ENCODE measurements at places on chromosomes 11 and 22. TPM values are rescaled to one million over a fixed set of nuclear protein-coding genes. Genes with fewer than 3 reads are reported as not detected.

The KCNK4 gene
- not detected for total RNA-seq

The CDC42EP2 gene
- total RNA-seq, result 21.2 TPM

The CARNS1 gene
- total RNA-seq, result 6.1 TPM

DNA sequence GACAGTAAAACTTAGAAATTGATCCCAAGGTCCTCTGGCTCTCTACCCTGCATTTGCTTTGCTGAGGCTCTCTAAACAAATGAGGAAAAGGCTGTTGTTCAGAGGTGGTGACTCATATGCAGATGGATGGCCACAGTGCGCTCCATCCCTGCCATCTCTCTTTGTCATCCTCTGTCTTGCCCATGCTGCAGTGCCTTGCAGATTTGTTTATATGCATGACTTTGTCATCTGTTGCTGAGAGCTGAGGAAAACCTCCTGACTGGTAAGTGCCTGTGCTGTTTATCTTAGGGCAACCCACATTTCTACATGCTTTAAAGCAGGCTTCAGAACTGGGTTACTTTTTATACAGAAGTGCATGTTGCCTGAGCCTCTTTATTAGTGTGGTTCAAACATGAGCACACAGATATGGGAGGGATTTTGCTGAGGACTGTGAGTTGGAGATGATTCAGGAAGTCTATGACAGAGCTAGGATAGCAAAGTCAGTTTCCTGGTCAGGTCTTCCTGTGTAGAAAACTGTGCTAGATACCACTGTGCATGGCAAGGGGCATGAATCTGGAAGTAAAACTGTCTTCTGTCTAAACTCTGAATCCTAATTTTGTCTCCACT is 57.4 kb downstream of the JAM3 start:
- DNase-seq, result no peak

GRCh38 chr11:85889676-85890579 is 34.7 kb downstream of the CCDC83 start:
- DNase-seq, result no peak

DNA sequence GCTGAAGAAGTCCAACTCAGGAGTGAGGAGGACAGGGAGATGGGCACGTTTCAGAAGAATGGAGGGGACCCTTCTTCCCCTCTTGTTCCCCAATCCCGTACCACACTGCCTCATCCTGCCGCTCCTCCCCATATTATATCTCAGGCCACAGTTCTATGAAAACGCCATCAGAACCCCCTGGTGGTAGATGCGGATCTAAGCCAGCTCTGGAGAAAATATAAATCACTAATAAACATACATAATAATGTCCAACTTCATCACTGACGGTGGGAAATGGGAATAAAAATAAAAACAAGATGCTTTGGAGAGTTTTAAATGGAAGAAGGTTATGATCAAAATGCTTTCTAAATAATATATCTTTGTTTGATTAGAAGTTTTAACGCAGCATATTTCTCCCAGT is 400.3 kb downstream of the CADM1 start:
- no peak for DNase-seq

DNA sequence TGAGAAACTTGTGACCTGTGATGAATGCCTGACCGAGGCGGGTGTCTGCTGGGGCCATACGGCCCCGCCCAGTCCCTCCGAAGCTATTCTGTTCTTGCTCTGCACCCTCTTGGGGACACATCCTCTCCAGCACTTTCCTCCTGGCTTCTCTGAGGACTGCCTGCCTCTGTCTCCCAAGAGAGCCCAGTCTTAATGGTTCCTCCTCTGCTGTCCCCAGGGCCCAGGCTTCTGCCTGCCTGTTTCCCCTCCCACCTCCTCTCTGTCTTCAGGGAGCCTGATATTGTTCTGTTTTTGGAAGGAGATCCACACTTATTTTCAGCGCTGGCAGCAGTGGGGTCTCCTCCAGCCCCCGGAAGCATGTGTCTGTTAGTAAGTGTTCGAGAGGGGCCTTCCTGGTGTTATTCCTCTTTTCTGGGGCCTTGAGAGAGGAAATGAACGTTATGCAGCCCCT is 18.7 kb downstream of the SYNGR1 start:
- peak; percentile 50 for DNase-seq

- DNase-seq, result no peak
Measured at GRCh38 chr11:92269021-92269420, 44.4 kb downstream of the FAT3 start.

DNA sequence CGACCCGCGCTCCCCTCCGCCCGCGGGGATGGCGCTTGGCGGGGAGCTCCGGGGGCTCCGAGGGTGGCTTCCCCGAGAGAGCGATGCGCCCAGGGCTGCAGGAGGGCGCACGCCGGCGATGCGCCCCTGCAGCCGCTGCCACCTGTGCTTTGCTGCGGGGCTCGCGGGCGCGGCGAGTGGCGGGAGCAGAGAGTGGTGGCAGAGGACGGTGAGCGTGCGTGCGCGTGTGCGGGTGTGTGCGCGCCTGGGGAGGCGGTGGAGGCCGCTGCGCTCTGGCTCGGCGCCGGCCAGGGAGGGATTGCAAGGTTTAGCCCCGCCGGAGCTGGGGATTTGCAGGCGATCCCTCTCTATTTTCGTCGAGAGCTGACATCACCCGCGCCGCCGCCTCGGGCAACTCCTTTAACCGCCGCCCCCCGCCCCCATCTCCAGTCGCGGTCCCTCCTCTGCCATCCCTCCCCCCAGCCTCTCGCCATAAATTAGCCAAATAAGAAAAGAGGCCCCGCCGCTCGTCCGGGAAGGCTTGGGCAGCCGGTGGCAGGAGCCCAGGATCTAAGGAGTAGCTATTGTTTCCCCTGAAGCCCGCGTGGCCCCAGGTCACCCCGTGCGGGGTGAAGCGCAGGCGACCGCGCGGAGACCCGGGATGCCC is at the start of gene SLC1A2:
Gene SLC1A2, minus strand, starts transcription at position 375 of the 646 bp plus-strand sequence. CDS start 592 bp downstream, outside the sequence.
- DNase-seq, result peak; percentile 60

- DNase-seq, result no peak
Measured at GRCh38 chr11:34727228-34727737, 106.4 kb downstream of the EHF start.

DNA sequence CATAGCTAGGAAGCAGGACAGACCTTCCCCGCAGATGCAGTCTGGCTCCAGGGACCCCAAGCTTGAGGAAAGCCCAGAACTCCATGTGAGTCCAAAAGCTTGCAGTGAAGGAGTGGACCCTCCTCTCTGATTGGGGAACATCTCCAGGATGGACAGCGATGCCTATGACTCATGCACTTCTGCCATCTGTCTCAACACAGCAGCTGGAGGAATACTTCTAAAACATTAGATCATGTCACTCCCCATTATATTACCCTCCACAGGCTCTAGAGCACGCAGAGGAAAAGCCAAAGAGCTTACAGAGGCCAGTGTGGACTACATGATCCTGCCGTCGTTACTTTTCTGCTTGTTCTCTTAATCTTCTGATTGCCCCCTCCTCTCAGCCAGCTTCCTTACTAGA is 605.7 kb downstream of the INSC start:
- DNase-seq, result no peak

- no peak for DNase-seq
Measured at GRCh38 chr11:8693010-8693551, 10.5 kb downstream of the RPL27A start.

GRCh38 chr11:46367244-46367915 is 14.1 kb upstream of the MDK start:
- peak; percentile 92 for DNase-seq

DNA sequence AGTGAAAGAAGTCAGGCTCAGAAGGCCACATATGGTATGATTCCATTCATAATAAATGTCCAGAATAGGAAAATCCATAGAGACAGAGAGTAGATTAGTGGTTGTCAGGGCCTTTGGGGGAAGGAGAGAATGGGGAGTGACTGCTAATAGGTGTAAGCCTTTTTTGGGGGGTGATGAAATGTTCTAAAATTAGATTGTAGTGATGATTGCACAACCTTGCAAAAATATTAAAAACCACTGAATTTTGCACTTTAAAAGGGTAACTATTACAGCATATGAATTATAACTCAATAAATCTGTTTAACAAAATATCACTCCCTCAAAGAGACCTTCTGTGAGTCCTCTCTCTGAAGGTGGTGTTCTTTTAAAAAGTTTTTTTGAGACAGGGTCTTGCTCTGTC is 72.3 kb upstream of the GRK3 start:
- no peak for DNase-seq

GRCh38 chr11:7672960-7673723 is at the start of gene CYB5R2:
TSS of gene CYB5R2 (minus strand) at chr11:7673500. CDS start at chr11:7672825, 675 bp downstream.
- DNase-seq, result peak; percentile 90

- DNase-seq, result peak; percentile 29
Measured at GRCh38 chr11:1929621-1930461, 10.3 kb downstream of the TNNT3 start.

- DNase-seq, result no peak
Measured at GRCh38 chr11:70899616-70900015, 352.8 kb downstream of the SHANK2 start.

Data from right cardiac atrium (tissue), 5 donors.